ENCODE measurements at places on chromosomes 13 and 19.

GRCh38 chr13:43329702-43330101, 306.3 kb downstream of the DNAJC15 start:
- DNase-seq: no peak

GRCh38 chr19:944663-945241, 18.9 kb downstream of the ARID3A start:
- no peak for DNase-seq

DNA sequence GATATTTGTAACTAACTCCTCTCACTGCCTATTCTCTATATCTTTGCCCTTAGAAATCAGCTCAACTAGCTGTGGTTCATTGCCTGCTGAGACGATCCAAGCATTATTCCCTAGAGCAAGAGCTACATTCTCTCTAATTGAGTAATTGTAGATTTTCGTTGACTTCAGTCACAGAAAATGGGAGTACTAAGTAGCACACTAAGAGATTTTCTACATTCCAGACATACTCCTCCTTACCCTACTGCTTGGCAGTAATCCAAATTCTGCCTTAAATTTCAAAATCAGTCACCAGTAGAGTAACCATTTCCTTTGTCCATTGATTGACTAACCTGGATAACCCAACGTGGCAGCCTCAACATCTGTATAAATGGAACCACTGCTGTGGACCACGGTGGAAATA, 1786.8 kb downstream of the SLITRK5 start:
- no peak for DNase-seq

- no peak for DNase-seq
These were observed 5.3 kb downstream of the CCDC8 start for GRCh38 chr19:46407856-46408663.

DNA sequence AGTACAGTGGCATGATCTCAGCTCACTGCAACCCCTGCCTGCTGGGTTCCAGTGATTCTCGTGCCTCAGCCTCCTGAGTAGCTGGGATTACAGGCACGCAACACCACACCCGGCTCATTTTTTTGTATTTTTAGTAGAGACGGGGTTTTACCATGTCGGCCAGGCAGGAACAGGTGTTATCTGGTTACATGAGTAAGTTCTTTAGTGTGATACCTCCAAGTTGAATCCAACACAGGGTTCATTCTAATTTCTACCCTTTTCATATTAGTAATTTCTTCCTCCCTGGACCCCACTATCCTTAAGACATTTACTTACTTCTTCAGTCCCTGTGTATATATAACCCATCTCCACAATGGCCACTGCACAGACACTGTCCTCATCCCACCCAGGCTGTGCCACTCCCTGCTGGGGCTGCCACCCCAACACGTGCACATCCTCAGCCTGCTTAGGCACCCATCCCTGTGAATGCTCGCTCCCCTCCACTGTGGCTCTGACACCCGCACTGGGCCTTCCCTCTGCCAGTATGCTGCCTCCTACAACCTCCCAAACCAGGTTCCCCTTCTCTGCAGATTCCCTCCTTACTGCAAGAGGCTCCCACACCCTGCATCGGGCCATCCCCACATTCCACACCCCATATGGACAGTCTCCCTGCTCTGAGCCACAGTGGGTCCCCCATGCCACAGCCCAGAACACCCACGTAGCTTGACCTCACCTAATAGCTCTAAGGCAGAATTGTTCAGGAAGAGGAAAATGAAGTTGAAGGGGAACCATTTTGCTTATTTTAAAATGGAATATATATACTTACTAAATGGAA, 147.1 kb downstream of the TBC1D4 start:
- DNase-seq: no peak

DNA sequence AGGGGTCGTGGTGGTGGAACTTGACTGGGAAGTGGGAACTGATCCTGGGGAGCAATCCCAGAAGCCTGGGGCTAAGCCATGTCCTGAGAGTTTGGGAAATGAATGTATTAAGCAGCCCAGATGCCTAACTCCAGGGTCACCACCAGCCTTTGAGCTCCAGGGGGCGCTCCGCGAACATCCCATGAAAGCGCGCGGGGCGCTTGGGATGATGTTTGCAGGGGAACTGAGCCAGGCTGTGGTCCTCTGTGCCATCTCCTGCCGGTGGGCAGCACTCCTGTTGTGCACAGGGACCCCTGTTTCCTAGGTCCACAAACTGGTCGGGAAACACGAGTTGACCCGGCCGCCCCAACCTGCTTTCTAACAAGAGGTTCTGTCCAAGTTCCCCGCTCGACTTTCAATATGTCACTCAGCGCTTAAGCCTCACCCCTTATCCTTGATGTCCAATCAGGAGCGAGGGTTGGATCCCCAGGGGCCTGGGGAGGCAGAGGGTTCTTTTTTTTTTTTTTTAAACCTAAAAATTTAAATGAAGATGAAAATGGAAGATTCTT, 14.4 kb downstream of the LEUTX start:
- peak; percentile 91 for DNase-seq

- DNase-seq: no peak
These were observed 5.7 kb downstream of the ZNF132 start for GRCh38 chr19:58434217-58434616.

GRCh38 chr13:113142876-113143275, 15.6 kb upstream of the PROZ start:
- peak; percentile 54 for DNase-seq

- DNase-seq: peak; percentile 62
These were observed 53.0 kb upstream of the UQCRFS1 start for GRCh38 chr19:29266001-29266400.

- DNase-seq: no peak
These were observed 368.2 kb downstream of the COG6 start for GRCh38 chr13:40023595-40024203.

- DNase-seq: no peak
These were observed 26.5 kb downstream of the MYCBP2 start for GRCh38 chr13:77300176-77301037.

- DNase-seq: no peak
These were observed 358.1 kb downstream of the MYO16 start for GRCh38 chr13:108987517-108987916.

DNA sequence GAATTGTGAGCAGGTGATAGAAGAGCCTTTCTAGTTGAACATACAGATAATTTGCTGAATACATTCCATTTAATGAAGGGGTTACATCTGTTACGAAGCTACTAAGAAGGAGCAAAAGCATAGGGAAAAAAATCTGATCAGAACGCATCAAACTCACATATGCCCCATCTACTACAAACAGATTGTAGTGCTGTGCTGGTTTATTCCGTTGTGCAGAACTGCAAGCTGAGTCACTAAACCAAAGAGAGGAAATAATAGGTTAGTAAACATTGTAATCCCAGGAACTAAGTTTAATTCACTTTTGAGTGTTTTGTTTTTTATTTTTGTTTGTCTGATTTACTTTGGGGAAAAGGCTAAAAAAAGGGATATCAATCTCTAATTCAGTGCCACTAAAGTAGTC, 136.3 kb downstream of the CDK8 start:
- DNase-seq: no peak

GRCh38 chr13:68066879-68067513, 836.9 kb upstream of the PCDH9 start:
- DNase-seq: no peak

- no peak for DNase-seq
These were observed 153.3 kb downstream of the TNFRSF19 start for GRCh38 chr13:23723471-23723870.

DNA sequence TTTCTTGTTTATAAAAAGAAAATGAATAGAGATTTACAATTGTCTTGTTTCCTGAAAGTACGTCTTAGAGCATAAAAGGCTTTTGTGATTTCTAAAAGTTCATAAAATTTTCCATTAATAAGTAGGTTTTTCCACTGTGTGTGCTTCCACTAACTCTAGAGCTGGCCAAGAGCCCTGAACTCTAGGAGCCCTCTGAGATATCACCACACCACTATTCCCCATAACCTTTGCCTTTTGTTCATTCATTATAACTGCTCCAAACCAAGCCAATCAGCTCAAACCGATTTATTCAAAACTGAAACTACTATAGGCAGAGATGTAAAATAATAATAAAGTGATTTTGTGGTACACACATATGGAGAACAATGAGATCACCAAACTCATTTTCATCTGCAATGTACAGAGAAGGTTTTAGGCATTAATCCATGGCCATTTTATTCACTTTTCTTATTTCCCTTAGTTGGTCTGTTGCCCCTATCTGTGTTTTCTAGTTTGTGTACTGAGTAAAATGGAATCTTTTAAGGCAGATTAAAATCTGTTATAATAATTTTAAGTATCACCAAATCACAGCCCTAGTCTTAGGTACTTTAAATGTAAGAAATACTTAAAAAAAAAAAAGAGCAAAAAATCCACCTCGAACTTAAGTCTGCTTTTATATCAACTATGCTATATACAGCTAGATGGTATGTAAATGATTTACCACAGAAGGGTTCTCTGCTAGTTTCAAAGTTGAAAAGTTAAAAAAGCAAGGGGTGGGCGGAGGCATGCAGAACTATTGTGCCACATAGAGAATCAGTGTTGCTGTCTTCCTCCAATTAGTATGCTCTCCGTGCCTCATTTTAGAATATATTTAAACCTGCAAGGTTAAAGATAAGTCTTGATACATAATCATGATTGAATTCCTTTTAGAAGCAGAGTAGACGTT, 311.3 kb downstream of the KLF12 start:
- no peak for DNase-seq

DNA sequence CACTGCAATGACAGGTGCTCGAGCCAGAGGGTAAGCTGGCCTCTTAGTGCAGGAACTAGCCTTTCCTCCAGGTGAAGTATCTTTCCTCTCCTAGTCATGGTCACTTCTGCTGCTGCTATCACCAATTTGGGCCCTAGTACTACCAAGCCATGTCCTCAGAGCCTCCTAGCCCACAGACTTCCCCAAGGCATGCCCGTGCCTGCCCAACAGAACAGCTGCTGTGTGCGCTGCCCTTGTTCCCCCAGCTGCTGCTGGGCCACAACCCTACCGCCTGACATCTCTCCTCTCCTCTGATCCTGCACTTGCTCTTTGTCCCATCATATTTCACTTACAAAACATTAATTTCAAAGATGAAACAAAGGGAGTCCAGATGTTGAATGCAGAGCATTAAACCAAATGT, 168.5 kb upstream of the FREM2 start:
- no peak for DNase-seq

- no peak for DNase-seq
These were observed 2.8 kb upstream of the HNRNPM start for GRCh38 chr19:8441725-8442544.

DNA sequence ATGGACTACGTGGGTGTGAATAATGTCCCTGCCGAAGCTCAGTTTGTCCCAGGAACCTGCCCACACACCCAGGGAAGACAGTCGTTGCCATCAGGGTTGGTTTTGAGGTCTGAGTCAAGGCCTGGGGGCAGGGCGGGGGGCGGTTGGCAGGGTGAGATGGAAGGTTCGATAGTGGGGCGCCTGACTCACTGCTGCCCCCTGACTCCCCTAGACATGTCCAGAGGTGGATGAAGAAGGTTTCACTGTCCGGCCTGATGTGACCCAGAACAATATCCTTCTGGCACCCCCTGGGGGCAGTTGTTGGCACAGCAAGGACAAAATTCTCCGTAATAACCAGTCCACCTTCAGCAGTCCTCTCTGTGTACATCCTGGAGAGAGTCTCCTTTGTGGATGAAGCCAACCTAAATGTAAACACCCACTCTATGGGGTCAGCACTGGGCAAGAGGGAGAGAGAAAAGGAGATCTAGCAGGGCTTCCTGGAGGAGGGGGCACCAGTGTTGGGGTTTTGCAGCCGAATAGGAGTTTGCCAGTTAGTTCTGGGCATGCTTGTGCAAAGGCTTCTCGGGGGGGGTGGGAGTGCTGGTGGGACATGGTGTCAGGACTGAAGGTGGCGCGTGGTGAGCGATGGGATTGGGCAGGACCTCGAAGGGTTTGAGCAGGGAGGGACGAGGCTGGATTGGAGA, 19.6 kb upstream of the B3GNT3 start:
- DNase-seq: no peak

DNA sequence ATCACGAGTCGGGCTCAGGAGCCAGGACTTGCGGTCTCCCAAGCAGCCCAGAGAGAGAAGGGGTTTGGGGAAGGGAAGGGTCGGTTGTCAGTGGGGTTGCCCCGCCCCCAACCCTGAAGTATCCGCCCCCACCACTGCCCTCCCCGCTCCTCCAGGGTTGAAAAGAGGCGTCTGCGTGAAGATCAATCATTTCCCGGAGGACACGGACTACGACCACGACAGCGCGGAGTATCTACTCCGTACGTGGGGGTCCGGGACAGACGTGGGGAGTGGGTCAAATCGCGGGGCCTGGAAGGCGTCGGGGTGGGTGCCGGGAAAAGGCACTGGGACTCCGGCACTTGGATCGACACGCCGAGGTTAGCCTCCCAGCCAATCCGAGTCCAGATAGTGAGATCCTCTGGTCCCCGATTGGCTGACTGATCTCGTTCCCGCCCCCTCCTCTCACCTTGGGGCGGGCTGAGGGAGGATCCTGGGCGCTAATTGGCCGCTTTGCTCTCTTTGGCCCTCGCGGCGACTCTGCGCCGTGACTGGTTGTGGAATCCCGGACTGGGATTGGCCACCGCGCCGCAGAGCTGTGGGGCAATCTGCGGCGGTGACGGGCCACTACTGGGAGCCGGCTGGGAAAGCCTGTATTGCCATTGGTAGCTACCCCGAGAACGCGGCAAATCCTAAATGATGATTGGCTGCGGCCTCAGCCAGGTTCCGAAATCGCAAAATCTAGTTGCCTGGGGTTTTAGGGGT, 13.3 kb upstream of the CACNG6 start:
- no peak for DNase-seq

GRCh38 chr13:31862828-31863227, 123.5 kb downstream of the RXFP2 start:
- DNase-seq: no peak

DNA sequence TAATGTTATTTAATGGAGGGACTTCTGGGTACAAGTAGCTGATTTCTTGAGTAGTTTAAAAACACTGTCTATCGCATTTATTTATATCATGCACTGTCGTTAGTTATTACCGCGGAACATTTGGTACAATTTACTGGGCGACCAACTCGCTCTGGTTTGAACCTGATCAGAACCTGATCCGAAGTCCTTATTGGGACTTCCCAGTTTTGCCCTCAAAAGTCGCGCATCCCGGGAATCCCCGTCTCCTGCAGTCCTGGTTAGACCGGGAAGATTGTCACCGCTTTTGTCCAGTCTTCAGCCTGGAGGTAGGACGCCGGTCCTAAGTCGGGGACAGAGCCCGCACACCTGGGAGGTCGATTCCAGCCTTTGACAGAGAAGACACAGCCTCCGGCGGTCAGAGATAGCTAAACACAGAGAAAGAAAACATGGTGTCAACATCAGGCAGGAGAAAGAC, 694 bp downstream of the CLN5 start:
- no peak for DNase-seq

DNA sequence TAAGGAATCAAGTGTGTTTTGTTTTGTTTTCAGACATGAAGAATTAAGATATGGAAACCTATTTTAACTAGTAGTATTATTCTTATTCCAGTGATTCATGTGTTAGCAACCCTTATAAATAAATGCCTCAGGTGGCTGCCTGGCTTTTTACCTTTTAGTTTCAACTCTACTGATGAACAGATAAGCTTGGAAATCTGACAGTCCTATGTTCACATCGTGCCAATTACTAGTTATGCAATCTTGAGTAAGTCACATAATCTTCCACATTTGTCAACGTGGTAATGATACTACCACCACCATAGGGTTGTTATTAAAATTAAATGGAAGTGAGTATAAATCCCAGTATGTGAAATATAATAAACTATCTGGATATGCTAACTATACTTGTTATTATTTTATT, 64.3 kb downstream of the TBC1D4 start:
- DNase-seq: no peak

- peak; percentile 64 for DNase-seq
These were observed 44.4 kb upstream of the C1QTNF9 start for GRCh38 chr13:24264976-24265375.

GRCh38 chr19:3096902-3097326, 2.8 kb downstream of the GNA11 start:
- DNase-seq: peak; percentile 79

Data from osteocyte (in vitro differentiated cells).